ENCODE measurements at places on chromosomes 5 and 9.

- DNase-seq, result no peak
Measured at GRCh38 chr9:107862881-107863280, 373.3 kb upstream of the KLF4 start.

GRCh38 chr9:92064711-92065110 is 50.5 kb downstream of the SPTLC1 start:
- DNase-seq, result no peak

GRCh38 chr5:81533629-81534405 is 139.9 kb upstream of the ACOT12 start:
- DNase-seq, result no peak

DNA sequence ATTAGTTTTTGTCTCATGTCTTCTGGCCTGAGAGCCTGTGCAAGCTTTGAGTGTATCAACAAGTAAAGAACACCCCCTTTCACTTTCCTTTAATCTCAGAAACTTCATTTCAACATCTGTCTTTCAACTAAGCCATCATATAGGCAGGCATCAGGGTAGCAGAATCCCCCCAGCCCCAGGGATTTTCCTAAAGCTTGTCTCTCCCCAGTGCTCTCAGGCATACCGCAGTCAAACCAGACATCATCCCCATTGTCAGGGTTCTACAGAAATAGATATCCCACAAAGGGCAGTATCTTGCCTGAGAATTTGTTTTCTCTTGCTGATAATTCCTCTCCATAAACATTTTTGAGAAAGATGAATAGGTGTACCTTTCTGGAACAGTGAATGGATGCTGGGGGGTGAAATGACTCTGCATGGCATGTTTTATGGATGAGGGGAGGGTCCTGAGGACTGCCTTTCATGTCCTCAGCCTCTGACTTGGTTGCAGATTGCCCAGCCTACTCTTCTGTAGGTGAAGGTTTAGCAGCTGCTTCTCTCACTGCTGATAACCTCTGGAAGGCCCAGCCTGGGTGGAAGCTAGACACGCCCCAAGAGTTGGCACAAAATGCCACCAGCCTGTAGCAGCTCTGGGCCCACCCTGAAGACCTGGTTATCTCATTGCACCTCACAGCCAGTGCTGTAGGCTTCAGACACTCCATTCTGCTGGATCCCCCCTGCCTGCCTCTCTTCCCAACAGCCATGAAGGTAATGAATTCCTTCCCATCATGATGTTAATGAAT is 20.5 kb upstream of the SHB start:
- DNase-seq, result no peak

DNA sequence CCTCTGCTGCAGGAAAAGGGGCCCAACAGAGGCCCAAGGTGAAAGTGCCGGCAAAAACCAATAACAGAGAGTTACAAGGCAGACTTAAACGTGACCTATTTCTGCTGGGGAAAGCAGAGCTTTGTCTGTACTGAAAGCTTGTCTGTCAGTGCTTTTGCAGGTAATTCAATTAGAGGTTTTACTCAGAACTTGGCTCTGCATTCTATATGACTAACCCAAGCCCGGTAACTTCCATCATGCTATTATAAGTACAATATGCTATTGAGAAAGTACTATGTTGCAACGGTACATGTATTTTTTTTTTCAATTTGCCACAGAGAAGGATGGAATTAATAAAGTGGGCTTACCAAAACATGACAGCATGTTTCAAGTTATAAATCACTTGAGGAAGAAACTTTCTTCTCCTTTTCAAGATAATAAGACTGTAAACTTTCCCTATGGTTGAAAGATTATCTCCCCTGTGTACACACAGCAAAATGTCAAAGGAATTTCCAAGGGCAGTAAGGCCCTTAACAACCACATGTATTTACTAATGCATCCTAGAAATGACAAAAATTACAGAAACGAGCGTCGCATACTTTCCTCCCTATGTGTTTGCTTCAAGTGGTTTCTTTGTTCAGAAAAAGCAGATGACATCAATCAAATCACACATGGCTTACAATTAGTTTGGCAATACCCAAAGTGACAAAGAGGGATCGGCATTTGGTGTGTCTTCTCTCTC is 282.4 kb downstream of the EFNA5 start:
- DNase-seq, result no peak

DNA sequence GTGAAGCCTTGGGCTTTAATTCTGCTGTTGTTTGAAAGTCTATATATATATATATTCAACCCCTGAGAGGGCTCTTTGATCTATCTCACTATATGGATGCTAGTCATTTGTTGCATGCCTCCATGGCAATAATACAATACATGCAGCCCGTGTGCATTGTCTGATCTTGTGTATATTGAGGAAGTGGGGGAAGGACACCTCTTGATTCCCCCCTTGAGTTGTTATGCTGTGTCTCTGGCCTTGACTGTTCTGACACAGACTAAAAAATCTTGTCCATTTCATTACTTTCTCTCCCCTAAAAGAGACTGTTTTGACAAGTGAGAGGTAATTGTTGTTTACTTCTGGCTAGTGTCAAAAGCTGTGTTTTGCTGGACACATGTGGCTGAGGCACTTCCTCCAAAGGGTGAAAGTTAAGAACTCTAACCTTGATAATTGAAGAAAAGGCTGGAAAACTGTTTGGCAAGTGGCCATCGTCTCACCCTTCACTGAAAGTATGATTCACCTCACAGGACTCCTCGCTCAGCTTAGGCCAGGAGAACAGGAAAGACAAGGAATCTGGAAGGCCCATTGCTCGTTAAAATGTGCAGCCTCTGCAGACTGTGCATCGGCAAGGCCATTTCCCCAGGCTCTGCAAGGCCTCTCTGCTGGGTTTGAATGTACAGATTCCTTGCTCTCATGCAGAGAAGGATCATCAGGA is 304.0 kb downstream of the PRELID2 start:
- no peak for DNase-seq

DNA sequence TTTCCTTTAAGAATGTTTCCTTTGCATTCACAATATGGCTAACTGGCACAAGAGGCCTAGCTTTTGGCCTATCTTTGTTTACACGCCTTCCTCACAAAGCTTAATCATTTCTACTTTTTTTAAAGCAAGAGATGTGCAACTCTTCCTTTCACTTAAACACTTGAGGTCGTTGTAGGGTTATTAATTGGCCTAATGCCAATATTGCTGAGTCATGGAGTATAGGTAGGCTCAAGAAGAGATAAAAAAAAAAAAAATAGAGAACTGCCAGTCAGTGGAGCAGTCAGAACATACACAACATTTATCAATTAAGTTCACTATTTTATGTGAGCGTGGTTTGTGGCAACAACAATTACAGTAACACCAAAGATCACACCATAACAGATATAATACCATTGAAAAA is 5.9 kb downstream of the FKBP15 start:
- DNase-seq, result no peak

DNA sequence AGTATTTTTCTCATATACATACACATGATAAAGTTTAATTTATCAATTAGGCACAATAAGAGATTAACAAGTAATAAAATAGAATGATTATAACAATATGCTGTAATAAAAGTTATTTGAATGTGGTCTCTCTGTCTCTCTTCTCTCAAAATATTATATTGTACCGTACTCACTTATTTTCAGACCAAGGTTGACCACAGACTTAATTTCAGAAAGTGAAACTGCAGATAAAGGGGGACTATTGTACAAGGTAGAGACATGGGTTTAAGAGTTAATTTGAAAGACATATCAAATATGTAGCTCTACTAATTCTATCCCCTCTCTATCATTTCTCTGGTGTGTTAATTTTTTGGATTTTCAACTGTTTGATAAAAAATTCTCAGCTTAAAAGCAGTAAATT is 20.0 kb upstream of the C9 start:
- DNase-seq, result no peak

DNA sequence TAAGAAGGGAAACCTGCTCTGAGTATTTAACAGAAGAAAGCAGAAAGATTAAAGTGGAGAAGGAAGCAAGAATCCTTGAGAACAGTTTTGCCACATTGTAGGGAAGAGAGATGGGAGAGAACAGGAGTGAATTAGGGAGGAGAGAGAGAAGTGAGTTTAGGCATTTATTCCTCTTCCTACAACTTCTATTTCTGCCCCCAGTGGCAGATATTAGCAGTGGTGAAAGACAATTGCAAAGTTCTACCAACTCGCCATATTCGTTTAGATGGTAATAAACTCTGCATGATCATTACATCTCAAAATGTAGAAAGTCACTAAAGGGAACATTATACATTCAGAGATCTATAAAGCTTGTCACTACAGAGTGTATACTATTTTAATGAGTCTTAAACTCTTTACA is 440.1 kb upstream of the TRPC7 start:
- no peak for DNase-seq

DNA sequence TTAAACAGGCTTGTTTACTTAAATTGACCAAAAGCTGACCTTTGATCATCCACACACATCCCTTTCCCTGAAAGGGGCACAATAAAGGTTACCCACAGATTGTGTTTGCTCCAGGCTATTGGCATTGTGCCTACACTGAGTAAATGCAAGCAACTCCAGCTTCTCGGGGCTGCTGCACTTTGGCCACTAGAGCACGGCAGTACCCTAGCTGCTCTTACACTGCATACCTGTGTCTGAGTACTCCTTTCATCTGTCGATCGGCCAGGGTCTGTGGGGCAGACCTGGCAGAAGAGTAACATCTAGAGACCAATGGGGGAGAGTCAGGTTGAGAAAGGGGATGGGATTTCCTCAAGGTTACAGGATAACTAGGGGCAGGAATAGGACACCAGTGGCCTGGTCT is 281.9 kb upstream of the NMUR2 start:
- no peak for DNase-seq

DNA sequence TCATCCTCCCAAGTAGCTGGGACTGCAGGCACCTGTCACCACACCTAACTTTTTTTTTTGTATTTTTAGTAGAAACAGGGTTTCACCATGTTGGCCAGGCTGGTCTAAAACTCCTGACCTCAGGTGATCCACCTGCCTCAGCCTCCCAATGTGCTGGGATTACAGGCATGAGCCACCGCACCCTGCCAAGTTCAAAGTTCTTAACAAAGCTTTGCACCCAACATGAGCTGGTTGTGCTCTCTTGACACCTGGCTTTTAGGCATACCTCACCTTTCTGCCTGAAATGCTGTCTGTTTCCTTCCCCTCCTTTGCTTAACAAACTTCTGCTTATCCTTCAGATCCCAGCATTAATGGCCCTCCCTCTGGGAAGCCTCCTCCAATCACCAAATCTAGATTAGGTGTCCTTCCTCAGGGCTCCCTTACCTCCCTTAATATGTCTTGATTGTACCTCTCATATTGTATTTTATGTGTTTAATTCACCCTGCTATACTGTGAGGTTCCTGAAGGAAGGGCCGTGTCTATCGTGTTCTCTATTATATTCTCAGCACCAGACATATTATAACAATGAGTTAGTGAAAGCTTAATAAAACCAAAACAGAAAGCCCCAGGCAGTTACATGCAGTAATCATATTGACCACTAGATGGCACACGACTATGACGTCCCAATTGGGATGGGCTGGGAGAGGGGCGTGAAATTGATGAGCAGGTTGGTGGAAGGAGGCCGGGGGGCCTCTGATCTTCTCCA is 62.9 kb upstream of the PPARGC1B start:
- DNase-seq, result no peak

GRCh38 chr5:124941051-124942049 is 194.9 kb upstream of the ZNF608 start:
- DNase-seq, result no peak

- no peak for DNase-seq
Measured at GRCh38 chr5:87282269-87282668, 14.6 kb downstream of the RASA1 start.

DNA sequence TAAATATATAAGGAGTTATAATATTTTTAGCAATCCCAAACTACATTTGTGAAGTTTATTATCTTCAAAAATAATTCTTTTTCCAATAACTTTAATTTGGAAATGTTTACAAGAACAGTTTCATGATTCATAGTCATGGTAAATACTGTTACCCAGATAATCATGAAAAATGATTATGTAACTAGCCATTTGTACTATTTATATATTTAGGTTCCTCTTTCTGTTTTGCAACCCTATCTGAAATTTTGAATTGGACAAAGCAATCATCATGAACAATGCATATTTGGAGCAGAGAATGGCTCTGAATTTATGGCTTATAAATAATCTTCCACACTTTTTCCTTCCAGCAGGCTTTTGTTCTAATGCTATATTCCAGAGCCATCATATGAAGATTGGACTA is 499.7 kb downstream of the SLCO4C1 start:
- DNase-seq, result no peak
